Heart right ventricle (tissue), 16 donors: ENCODE measurements at places on chromosomes 6 and 20. TPM values are rescaled to one million over a fixed set of nuclear protein-coding genes. Genes with fewer than 3 reads are reported as not detected.
A peak's percentile ranks its signal among the peaks of the same experiment; 100 is the strongest.

The GSTA5 gene
- not detected for total RNA-seq

The GABRR1 gene
- total RNA-seq, result not detected

The SLC44A4 gene
- not detected for total RNA-seq

The LPIN3 gene
- 20.8 TPM for total RNA-seq

The MYH7B gene
- 177 TPM for total RNA-seq

The TFAP2C gene
- 0.19 TPM for total RNA-seq

The BFSP1 gene
- 0.47 TPM for total RNA-seq

The ABHD16B gene
- total RNA-seq, result not detected

The NKX2-4 gene
- not detected for total RNA-seq

The KIAA1586 gene
- 5.7 TPM for total RNA-seq

The PCSK2 gene
- total RNA-seq, result 0.97 TPM

The HLA-DQA1 gene
- total RNA-seq, result 1.3 TPM

The CHMP4B gene
- 127 TPM for total RNA-seq

- no peak for DNase-seq
Measured at GRCh38 chr6:108446629-108447150, 114.0 kb upstream of the FOXO3 start.

DNA sequence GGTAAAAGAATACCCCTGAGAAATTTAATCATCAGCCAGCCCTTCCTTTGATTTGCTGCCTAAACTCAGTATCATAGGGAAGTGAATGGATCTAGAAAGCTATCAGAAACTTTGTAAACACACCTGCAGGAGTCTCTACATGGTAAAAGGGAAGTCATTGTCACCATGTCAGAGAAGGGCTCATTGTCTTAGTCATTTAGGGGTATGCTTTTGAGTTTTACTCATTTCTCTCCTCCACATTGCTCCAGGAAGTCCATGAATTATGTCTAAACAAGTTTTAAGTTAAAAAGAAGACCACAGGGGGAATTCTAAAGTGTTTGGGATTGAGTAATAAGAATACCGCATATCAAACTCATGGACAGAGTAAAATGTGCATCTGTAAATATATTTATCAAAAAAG lies 2.5 kb downstream of the SLC17A1 start:
- DNase-seq, result no peak

DNA sequence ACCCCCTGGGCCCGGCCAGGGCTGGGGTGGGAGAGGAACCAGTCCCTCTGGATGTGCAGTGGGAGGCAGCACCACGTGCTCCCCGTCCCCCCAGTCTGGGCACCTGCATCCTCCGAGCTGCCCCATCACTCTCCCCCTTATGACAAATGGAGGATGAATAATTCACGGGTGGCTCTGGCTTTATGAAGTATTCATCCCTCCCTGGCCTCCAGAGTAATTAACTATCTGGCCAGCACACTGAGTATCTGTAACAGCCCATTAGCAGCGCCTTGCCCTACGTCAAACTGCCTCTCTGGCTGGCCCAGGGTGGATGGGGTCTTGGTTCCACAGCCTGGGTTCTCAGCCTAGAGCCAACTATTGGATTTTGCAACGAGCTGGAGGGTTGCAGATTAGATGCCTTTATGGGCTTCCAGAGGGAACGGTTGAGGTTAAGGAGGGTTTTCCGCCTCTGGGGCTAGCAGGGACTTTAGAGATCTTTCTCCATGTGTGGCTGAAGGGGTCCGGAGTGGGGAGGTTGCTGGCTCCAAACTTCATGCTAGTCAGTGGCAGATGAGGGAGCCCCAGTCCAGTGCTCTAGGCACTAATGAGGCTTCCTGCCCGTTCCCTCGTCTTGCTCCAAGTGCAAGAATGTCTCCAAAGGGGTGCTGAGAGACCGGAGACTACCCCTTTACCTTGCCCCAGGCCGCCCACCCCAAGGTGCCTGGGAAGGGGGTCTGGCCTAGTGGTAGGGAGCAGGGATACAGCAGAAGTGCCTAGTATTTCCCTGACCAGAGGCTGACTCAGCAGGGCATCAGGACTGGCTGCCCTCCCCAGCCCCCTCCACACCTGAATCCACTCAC lies 53.5 kb upstream of the MLN start:
- no peak for DNase-seq

GRCh38 chr6:137981758-137982157 lies 114.7 kb downstream of the TNFAIP3 start:
- DNase-seq, result no peak

DNA sequence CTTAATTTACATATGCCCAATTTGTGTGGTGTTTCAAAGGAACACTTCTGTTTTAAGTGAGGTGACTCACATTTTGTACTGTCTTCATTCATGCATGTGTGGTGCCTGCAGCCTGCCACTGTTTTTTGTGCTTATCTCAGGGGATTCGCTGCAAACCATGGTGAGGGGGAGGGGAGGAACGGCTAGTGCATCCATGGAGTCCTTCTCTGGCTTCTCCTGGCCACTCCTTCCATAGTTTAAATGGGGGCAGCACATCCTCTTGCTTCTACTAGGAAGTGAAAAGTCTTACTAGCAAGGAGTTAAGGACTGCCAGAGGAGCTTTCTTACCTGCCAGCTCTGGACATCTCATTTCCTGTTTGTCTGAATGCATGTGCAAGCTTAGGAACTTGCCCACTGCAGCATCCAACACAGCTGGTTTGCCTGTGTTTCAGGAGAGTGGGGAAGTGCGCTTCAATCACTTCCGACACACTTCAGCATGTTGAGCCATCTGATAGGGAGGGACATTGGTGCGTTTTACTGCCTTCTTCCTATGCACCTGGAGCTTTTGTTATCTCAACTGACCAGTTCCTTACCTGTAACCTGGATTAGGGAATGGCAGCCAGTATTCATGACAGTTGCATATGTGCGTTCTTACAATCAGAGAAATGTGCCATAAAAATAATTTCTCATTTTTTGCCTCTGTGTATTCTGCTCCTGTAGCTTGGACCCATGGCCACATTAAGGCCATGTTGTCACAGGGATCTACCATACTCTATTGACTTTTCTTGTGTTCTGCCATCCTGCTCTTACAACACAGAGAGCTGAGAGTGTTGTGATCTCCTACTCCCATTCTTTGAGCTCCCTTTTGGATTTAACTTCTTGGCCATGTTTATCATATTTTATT lies 211.3 kb downstream of the ARID1B start:
- DNase-seq, result no peak

DNA sequence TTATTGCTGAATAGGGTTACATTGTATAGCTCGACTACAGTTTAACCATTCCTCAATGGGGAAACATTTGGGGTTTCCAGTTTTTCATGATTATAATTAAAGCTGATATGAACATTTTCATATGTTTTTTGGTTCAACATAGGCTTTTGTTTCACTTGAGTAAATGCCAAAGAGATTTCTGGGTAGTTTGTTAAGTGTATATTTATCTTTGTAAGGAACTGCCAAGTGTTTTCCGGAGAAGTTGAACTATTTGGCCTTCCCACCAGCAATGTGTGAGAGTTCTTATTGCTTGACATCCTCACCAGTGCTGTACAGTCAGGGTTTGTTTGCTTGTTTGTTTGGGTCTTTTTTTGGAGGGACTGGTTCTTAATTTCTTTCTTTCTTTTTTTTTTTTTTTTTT lies 83.7 kb upstream of the RALY start:
- no peak for DNase-seq

GRCh38 chr6:150243620-150244314 lies 100.9 kb downstream of the PPP1R14C start:
- DNase-seq, result no peak

DNA sequence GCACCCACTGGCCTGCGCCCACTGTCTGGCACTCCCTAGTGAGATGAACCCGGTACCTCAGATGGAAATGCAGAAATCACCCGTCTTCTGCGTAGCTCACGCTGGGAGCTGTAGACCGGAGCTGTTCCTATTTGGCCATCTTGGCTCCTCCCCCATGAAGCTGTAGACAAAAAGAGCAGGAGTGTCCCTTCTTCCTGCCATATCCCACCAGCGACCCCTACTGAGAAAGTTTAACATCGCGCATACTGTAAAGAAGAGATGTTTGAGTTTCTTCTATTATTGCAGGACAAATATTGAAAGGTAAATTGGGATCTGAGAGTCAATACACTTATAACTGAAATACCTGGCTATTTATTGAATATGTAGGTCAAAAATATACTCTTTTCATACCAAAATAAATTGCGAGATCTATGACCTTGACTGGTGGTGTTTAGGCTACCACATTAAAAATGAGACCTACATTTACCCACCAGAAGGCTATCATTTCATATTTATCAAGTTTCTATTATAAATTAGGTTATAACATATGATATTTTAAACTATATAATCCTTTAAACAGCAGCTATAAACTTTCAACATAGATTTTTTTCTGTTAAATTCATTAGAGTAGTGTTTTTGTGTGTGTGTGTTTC lies 586.3 kb downstream of the HTR1B start:
- DNase-seq, result no peak

DNA sequence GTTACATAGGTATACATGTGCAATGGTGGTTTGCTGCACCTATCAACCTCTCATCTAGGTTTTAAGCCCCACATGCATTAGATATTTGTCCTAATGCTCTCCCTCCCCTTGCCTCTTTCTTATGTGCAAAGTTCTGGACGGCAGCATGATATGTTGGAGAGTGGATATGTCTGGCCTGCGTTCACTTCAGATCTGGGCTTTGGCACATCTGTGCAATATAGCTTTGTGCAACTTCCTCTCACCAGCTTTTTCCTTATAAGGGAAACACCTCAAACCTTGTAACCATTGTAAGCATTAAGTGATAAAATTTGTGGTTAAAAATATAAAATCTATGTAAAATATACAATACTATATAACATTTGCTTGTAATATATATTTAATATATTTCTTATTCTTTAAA lies 288.0 kb downstream of the PHACTR1 start:
- no peak for DNase-seq

- DNase-seq, result no peak
Measured at GRCh38 chr6:26309731-26310142, 55.3 kb upstream of the BTN3A2 start.

- no peak for DNase-seq
Measured at GRCh38 chr6:149392535-149392934, 7.5 kb upstream of the SUMO4 start.

- peak; percentile 63 for DNase-seq
Measured at GRCh38 chr6:1832844-1833787, 223.4 kb downstream of the FOXC1 start.

GRCh38 chr6:11563793-11564192 lies 26.2 kb downstream of the TMEM170B start:
- DNase-seq, result no peak

- no peak for DNase-seq
Measured at GRCh38 chr6:168415993-168416530, 24.9 kb upstream of the SMOC2 start.

DNA sequence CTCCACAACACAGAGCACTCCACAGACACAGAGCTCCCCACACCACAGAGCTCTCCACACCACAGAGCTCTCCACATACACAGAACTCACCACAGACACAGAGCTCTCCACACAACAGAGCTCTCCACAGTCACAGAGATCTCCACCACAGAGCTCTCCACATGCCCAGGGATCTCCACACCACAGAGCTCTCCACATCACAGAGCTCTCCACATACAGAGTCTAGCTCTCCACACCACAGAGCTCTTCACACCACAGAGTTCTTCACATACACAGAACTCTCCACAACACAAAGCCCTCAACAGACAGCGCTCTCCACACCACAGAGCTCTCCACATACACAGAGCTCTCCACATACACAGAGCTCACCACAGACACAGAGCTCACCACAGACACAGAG lies 55.3 kb downstream of the ERMARD start:
- DNase-seq, result no peak

DNA sequence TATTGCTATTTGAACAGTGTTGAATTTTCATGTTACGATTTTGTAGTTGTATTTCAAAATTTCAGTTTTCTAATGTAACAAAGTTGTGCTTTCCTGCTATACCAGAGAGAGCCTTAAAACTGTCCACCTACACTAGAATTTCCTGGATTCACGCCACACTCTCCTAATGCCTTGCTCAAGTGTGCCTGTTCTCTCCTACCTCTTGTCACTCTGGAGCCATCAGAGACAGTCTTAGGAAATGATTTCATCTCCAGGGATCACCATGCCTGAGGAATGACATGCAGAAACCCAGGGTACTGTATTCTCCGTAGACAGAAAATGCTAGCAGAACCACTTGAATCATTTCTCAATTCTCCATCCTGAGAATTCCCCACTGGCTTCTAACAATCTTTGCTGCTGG lies 667.6 kb downstream of the KIF16B start:
- DNase-seq, result no peak

DNA sequence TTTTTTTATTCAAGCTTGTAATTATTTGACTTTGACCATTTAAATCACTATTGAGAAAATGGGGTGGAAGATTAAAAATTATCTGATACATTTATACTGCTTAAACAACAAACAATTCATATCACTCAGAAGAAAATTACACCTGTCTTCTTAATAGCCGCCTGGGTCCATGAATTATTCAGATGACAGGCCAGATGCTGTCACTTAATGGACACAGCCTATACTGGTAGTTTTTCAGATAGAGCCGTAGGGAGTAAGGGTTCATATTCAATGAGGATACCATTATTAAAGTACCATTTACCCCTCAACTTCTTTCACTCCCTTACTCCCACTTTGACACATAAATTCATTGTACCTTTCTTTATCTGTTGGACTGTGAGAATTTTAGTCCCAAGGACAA lies 1193.4 kb upstream of the MAP3K7 start:
- no peak for DNase-seq

GRCh38 chr20:57161478-57162361 lies 104.7 kb downstream of the BMP7 start:
- DNase-seq, result peak; percentile 41

GRCh38 chr6:106103728-106104109 lies 17.6 kb downstream of the PRDM1 start:
- DNase-seq, result no peak

- no peak for DNase-seq
Measured at GRCh38 chr6:52394251-52394666, 25.9 kb upstream of the EFHC1 start.

GRCh38 chr6:8557014-8557748 lies 121.8 kb upstream of the SLC35B3 start:
- no peak for DNase-seq

DNA sequence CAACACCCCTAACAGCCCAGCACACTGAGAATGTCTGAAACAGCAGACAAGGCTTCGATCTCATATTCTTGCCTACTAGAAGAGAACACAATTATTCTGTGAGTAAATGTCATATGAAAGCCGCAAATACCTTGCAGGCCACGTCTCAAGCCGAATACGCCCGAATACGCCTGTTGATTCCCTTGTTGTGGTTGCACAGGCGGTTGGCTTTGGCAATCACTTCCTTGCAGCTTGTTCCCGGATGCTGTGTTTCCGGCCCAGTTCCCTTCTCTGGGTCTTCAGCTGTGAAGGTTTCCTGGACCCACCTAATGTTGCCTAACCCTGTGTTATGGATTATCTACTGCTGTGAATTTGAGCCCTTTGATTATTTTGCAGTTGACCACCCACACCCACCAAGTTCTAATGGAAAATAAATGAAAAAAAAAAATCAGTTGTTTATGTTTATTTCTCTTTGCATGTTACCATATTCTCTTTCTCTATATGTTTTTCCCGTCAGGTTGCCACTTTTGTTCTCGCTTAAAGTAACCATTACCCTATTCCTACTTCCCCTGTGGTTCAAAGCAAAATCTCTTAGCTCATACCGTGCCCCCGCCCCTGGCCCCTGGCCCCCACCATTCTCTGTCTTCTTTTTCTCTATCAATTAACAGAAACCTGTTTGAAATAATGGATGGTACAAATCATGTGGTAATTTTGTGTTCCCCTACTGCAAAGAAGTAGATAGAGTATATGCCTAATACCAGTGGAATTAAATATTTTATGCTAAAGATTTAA lies 172.4 kb downstream of the ADGB start:
- peak; percentile 58 for DNase-seq

GRCh38 chr6:6131492-6132109 lies 124.9 kb upstream of the NRN1 start:
- no peak for DNase-seq

- no peak for DNase-seq
Measured at GRCh38 chr6:8944548-8944947, 509.2 kb upstream of the SLC35B3 start.
